ENCODE measurements at places on chromosomes 1 and 21. TPM values are rescaled to one million over a fixed set of nuclear protein-coding genes. Genes with fewer than 3 reads are reported as not detected.

Gene SH3GLB1
- total RNA-seq, result 89.5 TPM

Gene LRRN2
- total RNA-seq, result not detected

GRCh38 chr1:230807029-230807428 is 59.8 kb downstream of the CAPN9 start:
- DNase-seq, result no peak

DNA sequence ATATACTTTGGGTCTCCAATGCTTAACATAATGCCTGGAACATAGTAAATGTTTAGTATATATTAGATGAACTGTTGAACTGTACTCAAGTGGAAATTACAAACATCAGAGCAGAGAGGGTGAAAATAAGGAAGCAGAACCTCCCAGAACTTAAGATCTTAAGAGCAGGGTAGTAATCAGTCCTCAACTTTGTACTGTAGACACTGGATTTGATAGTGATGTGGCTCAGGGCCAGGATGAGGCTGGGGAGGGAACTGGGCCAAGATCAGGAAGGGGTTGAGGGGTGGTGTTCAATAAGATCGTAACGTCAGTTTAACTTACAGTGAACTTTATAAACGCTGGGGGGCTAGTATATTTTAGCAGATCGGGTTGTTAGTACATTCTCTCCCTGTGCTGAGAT is 15.4 kb downstream of the MPZL1 start:
- no peak for DNase-seq

GRCh38 chr21:41195311-41195710 is 27.4 kb downstream of the BACE2 start:
- DNase-seq, result no peak

Gene MARK1
- 1.3 TPM for total RNA-seq

DNA sequence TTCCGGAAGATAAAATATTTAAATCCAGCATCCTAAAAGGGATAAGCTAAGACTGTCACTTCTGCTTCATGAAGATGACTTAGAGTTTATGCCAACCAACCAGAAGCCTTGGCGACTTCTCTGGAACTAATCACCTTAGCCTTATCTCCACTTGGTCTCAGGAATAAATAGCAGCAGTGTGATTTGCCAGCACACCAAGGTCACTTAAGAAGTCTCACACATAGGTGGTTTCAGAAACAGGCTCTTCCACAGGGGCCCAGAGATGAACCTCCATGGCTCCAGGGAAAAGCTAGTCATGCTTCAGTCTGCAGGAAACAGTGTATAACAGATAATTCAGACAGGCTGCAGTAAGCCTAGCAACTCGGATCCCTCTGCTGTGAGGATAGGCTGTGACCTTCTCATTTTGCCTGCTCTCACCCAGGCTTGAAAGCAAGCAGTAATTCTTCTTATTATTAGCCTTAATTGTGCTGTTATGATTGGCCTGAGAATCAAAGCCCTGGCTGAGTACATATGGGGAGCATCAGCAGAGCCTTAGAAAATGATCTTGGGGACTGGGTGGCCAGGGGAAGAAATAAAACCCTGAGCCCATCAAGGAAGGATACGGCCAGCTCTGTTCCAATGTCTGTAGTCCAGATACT is 84.7 kb downstream of the WLS start:
- no peak for DNase-seq

All from fibroblast of the aortic adventitia (primary cell).